Stimulated activated CD8-positive, alpha-beta memory T cell treated with anti-CD3 and anti-CD28 coated beads, Interleukin-7, amount 100 ng/mL, for 48 hours (primary cell): ENCODE measurements at places on chromosomes 13 and 19.

DNA sequence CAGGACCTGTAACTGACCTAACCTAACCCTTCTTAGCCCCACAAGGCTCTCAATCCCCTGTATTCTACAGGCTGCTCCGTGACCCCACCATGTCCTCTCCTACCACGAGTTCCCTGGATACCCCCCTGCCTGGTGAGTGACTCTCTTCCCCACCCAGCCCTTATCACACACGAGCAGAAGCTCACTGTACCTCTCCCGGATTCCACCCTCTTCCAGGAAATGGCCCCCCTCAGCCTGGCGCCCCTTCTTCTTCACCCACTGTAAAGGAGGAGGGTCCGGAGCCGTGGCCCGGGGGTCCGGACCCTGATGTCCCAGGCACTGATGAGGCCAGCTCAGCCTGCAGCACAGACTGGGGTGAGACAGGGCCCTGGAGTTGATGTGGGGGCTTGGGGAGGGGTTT lies 1.3 kb downstream of the NR1H2 start:
- DNase-seq = no peak

DNA sequence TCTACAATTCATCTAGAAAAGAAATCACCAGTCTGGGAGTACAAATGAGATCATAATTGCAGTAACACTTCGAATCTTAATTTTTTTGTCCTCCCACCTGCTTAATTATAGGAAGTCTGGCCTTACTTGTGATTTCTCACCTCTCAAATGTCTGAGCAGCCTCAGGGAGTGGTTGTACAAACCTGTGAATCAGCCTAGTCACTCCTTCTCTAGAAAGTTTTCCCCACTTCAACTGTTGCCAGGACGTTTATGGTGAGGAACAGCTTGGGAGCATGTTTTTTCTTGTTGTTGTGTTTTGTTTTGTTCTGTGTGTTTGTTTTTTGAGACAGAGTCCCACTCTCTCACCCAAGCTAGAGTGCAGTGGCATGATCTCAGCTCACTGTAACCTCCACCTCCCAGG lies 50.3 kb upstream of the CLDN10 start:
- DNase-seq = no peak

DNA sequence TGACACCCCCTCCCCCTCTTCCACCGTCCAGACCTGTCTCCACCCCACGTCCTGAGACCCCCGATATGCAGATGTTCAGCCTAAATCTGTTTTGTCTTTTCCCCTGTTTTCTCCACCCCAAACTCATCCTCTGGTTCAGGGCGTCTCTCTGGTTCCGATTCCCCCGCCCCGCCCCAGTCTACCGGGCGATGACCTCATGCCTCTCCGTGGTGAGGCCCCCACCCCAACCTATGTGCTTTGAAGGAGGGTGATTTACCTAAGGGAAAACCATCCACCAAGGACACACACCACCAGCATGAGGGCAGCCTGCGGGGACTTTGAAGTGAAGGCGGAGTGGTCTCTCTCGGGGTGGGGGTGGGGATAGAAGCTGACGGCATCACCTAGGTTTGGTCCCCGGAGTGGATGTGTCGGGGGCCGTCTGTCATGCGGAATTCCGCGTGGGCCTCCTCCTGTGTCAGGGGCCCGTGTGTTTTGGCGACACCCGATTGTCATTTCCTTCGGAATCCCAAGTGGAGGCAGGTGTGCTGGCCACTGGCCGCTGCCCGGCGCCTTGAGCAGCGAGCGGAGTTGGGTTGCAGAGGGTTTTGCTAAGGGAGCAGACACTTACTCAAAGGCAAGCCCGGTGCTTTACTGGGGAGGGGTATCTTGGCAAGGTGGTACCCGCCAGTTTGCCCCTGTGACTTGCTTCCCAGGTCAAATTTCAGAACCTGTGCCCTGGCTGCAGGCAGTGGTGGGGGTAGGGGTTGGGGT lies 1.4 kb downstream of the FZR1 start:
- no peak for DNase-seq

DNA sequence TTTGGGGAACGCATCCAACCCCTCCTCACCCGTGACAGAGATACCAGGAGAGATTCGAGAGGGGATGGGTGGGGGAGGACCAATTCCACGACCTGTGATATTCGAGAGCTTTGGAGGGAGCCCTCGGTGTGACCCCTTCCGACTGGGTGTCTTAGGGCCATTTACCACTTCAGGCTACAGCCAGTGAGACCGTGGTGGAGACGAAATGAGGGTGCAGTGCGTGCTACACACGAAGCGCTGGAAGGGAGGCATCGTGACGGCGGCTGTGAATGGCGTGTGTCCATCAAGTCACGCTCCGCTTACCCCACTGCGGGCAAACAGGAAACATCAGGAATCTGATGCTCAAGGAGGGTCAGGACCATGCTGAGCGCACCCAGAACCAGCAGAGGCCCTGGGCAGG lies 10.4 kb downstream of the CTU1 start:
- no peak for DNase-seq

- DNase-seq = peak; percentile 40
Measured at GRCh38 chr13:32246468-32246867, 68.7 kb downstream of the ZAR1L start.

DNA sequence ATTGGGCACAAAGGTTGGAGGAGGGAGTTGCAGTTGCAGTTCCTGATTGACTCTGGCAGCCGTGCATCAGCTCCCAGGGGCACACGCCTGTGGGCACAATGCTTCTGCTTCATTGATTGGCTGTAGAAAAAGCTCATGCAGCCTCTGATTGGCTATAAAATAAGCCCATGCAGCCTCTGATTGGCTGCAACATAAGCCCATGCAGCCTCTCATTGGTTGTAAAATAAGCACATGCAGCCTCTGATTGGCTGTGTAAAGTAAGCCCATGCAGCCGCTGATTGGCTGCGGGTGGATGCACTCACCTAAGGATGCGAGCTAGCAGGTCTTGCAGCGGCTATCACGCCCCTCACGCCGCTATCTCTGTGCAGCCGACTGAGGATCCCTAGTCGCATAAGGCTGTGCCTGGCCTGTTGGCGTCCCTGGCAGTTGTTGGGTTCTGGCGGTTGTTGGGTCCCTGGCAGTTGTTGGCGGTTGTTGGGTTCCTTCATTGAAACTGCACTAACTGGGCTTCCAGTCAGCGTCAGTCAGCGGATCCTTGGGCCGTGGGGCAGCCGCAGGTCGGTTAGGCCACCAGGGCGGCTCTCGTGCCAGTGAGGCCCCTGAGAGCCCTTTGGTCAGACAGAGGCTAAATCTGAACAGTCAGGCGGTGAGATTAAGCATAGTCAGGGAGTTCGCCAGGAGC lies at the start of gene SIGLECL1:
SIGLECL1 (plus strand) TSS at position 295 of the 682 bp plus-strand sequence. CDS start 12,993 bp downstream, outside the sequence.
- no peak for DNase-seq

GRCh38 chr19:40270362-40271089 lies 14.6 kb downstream of the AKT2 start:
- DNase-seq = no peak

GRCh38 chr19:51394050-51394836 lies 3.9 kb upstream of the C19orf84 start:
- peak; percentile 91 for DNase-seq
